ENCODE measurements at places on chromosomes 1 and 21. TPM values are rescaled to one million over a fixed set of nuclear protein-coding genes. Genes with fewer than 3 reads are reported as not detected.
A peak's percentile ranks its signal among the peaks of the same experiment; 100 is the strongest.

MORC3 gene
- 32.0 TPM for total RNA-seq

PPIAL4G gene
- total RNA-seq: not detected

ZNF648 gene
- not detected for total RNA-seq

HTR6 gene
- total RNA-seq: not detected

PTPRF gene
- 84.2 TPM for total RNA-seq

MIXL1 gene
- not detected for total RNA-seq

NHLH1 gene
- total RNA-seq: not detected

DISP3 gene
- total RNA-seq: not detected

ITLN2 gene
- total RNA-seq: not detected

TSPEAR gene
- total RNA-seq: not detected

ST7L gene
- total RNA-seq: 12.9 TPM

GPR37L1 gene
- total RNA-seq: not detected

SPRR1A gene
- total RNA-seq: not detected

GRCh38 chr1:198641966-198642668, 3.3 kb downstream of the PTPRC start:
- H3K27ac ChIP-seq: no peak overlapping the region
- H3K36me3 ChIP-seq: no peaks in the 10 kb centered on the region
- no peak overlapping the region for H3K4me3 ChIP-seq

GRCh38 chr1:15755646-15756040, 3.0 kb upstream of the FBLIM1 start:
- H3K27ac ChIP-seq: no peak overlapping the region
- H3K4me1 ChIP-seq: peaks cover 43% of the 10 kb centered on the region
- no peaks in the 10 kb centered on the region for H3K36me3 ChIP-seq
- peaks cover 18% of the 10 kb centered on the region for H3K27me3 ChIP-seq

DNA sequence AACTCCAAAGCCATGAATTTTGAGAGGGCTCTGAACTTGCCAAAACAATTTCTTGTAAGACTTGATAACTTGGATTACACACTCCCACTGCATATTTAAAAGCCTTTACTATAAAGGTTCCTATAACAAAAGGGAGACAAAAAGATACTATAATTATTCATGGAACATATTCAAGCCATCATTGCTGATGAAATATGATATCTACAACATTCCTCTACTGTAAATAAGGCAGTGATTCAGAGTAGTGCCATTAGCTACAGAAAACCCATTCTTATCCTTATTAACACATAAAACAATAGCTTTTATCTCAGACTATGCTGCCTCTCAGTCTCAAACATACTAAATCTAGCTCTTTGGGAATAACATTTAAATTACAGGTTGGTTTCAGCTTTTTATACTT, 675.5 kb upstream of the CXADR start:
- no peak overlapping the region for H3K4me3 ChIP-seq
- no peak for DNase-seq
- H3K4me1 ChIP-seq: peaks cover 3% of the 10 kb centered on the region

GRCh38 chr1:28447679-28448078, 58.2 kb upstream of the RCC1 start:
- no peaks in the 10 kb centered on the region for H3K4me1 ChIP-seq
- H3K27ac ChIP-seq: no peak overlapping the region
- no peak overlapping the region for H3K4me3 ChIP-seq
- H3K27me3 ChIP-seq: no peaks in the 10 kb centered on the region
- H3K36me3 ChIP-seq: no peaks in the 10 kb centered on the region
- no peak for DNase-seq

- no peak for DNase-seq
- H3K4me3 ChIP-seq: peak overlapping the region; percentile 39
- no peaks in the 10 kb centered on the region for H3K27me3 ChIP-seq
- H3K4me1 ChIP-seq: peaks cover 61% of the 10 kb centered on the region
Measured at GRCh38 chr1:17618558-17619247, 79.2 kb downstream of the ARHGEF10L start.

DNA sequence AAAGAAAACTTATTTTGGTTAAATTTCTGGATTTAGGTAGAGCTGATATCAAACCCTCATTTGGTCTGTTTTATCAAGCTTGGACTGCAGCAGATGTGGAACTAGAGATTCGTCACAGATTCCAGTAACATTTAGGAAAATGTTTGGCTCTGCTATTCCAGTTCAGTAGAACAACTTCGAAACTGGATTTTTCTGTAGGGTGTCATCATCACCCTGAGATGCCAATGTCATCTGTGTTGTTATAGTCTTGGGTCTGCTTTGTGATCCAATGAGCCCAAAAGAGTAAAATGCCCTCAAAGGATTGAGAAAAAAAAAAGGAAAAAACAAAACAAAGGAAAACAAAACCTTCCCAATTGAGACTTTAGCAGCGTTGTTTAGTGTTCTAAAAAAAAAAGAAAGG, 55.4 kb downstream of the LAMC2 start:
- H3K4me3 ChIP-seq: no peak overlapping the region
- H3K36me3 ChIP-seq: peaks cover 18% of the 10 kb centered on the region
- H3K27me3 ChIP-seq: no peaks in the 10 kb centered on the region
- no peak for DNase-seq

DNA sequence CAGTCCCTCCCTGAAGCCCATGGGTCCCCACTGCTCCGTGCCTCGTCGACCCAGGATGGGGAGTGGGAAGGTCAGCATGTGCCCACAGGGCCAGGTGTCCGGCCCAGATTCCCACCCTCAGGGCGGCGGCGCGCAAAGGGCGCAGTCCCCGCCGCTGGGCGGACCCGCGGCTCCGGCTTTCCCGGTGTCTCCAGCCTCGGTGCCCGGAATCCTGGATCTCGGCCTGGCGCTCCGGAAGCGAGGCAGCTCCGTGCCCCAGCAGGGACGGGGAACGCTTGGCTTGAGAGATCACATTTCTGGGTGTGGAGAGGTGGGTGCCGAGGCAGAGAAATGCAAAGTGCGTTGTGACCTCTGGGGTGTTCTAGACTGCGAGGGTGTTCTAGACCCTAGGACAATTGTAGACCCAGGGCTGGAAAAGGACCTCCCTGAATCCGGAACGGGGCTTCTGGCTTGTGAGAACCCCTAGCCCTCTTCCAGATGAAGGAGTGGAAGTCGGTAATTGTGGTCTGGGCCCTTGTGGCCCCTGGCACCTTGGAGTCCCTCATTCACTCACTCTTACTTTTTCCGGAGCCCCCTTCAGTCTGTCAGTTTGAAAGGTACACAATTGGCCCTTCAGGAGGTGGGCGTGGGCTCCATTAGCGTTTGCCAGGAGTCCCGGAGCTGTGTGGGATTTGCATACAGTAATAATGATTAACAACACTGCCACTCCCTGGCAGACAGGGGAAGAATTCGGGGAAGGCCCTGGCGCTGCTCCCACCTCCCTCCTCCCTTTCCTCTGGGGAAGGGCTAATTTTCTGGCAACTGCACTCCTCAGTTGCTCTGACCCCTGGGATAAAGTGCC, 1.6 kb upstream of the KCND3 start:
- no peaks in the 10 kb centered on the region for H3K36me3 ChIP-seq
- H3K27ac ChIP-seq: peak overlapping the region; percentile 89
- H3K4me3 ChIP-seq: peak overlapping the region; percentile 77

- H3K27me3 ChIP-seq: no peaks in the 10 kb centered on the region
- H3K36me3 ChIP-seq: no peaks in the 10 kb centered on the region
- no peak overlapping the region for H3K4me3 ChIP-seq
- DNase-seq: no peak
- no peak overlapping the region for H3K27ac ChIP-seq
Measured at GRCh38 chr1:24594328-24594598, 38.4 kb downstream of the NCMAP start.

GRCh38 chr21:32348604-32349332, 44.0 kb downstream of the URB1 start:
- no peak for DNase-seq
- no peak overlapping the region for H3K4me3 ChIP-seq
- no peaks in the 10 kb centered on the region for H3K4me1 ChIP-seq
- H3K36me3 ChIP-seq: peaks cover 100% of the 10 kb centered on the region
- no peaks in the 10 kb centered on the region for H3K27me3 ChIP-seq
- H3K27ac ChIP-seq: no peak overlapping the region

DNA sequence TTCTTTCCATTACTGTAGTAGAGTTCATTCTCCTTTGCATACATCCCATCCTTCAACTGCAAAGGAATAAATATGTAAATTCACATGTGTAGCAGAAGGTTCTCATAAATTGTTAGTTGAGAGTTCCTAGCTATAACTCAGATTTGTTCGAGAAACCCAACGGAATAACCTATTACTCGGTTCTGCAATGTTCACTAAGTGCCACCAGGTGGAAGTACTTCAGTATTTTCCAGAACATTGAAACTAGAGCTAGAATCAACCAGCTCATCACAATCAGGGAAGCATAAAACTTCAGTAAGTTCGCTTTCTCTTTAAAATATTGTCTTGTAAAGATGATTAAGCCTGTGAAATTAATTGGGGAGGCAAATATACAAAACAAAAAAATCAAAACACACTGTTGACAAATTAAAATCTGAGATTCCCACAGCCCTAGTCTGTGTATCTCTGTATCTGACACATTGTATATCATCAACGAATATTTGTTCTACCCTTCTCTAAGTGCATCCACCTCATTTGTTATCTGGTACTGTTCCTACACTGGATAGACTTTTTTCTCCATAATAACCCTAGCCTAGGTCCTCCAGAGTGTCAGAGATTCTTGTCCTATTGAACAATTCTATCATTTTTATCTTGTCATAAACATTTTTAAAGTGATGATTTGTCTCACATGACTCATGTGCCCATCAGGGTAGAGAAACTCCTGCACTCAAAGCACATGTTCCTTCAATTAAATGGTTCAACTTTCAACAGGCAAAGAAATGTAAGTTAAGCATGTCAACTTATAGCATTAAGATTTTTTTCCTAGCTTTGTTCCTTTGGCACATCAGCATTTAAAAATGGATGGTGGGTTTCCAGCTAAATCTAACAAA, 31.9 kb downstream of the MROH9 start:
- H3K27ac ChIP-seq: no peak overlapping the region
- H3K36me3 ChIP-seq: no peaks in the 10 kb centered on the region
- DNase-seq: no peak
- H3K4me1 ChIP-seq: no peaks in the 10 kb centered on the region
- H3K27me3 ChIP-seq: no peaks in the 10 kb centered on the region

GRCh38 chr1:160814316-160814715, 18.3 kb downstream of the LY9 start:
- H3K27ac ChIP-seq: no peak overlapping the region
- H3K27me3 ChIP-seq: no peaks in the 10 kb centered on the region
- peak; percentile 62 for DNase-seq
- H3K4me1 ChIP-seq: no peaks in the 10 kb centered on the region

- peaks cover 59% of the 10 kb centered on the region for H3K4me1 ChIP-seq
- peak; percentile 96 for DNase-seq
- H3K36me3 ChIP-seq: peaks cover 6% of the 10 kb centered on the region
- H3K27ac ChIP-seq: peak overlapping the region; percentile 92
- H3K4me3 ChIP-seq: peak overlapping the region; percentile 87
Measured at GRCh38 chr1:151992303-151993083, 1.2 kb downstream of the S100A10 start.

- no peak overlapping the region for H3K4me3 ChIP-seq
- H3K36me3 ChIP-seq: no peaks in the 10 kb centered on the region
- peaks cover 75% of the 10 kb centered on the region for H3K4me1 ChIP-seq
- no peak for DNase-seq
- peak overlapping the region; percentile 44 for H3K27ac ChIP-seq
Measured at GRCh38 chr1:167648978-167649744, 19.1 kb downstream of the RCSD1 start.

DNA sequence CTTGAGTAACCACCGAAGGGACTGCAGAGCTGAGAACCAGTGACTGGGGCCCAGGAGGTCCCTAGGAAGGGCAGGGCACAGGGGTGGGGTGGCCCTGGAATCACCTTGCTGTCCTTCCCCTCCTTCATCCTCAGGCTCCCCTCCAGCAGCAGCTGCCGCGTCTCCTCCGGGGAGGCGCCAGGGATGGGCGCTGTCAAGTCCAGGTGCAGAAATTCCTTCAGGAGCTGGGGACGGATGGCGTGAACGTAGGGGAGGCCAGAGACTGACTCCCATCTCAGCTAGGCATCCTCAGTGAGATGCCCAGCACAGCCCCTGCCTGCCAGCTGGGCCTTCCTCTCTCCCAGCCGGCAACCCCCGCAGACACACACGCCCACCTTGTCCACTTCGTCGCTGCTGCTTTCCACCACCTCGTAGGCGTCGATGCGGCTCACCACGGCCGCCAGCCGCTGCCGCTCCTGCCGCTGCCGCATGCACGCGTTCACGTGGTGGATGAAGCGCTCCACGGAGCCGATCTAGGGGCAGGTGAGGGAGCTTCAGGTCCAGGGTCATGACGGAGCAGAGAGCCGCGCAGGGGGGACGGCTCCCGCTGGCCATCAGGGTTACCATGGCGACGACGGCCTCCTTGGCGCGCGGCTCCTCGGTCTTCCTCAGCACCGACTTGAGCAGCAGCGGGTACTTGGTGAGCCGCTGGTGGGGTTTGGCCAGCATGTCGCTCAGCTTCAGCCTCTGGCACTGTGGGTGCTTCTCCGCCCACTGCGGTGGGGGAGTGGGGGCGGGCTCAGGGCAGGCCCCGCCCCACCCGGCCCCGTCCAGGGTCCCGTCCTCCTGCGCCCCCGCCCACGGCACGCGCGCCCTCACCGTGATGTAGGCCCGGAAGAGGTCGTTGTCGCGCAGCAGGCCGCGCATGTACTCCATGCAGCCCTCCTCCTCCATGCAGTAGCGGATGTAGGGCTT, 4.4 kb upstream of the TNFRSF25 start:
- no peak overlapping the region for H3K4me3 ChIP-seq
- peaks cover 4% of the 10 kb centered on the region for H3K27me3 ChIP-seq
- no peak overlapping the region for H3K27ac ChIP-seq
- H3K4me1 ChIP-seq: peaks cover 11% of the 10 kb centered on the region

GRCh38 chr1:102174259-102174863, 177.6 kb upstream of the OLFM3 start:
- no peaks in the 10 kb centered on the region for H3K36me3 ChIP-seq
- no peak overlapping the region for H3K4me3 ChIP-seq
- H3K27ac ChIP-seq: no peak overlapping the region
- no peaks in the 10 kb centered on the region for H3K27me3 ChIP-seq

- H3K27ac ChIP-seq: no peak overlapping the region
- no peak overlapping the region for H3K4me3 ChIP-seq
- H3K4me1 ChIP-seq: peaks cover 7% of the 10 kb centered on the region
- no peaks in the 10 kb centered on the region for H3K27me3 ChIP-seq
- peak; percentile 75 for DNase-seq
Measured at GRCh38 chr1:214506972-214507431, 44.4 kb downstream of the PTPN14 start.

- H3K36me3 ChIP-seq: no peaks in the 10 kb centered on the region
- no peak for DNase-seq
- H3K4me1 ChIP-seq: peaks cover 47% of the 10 kb centered on the region
- peak overlapping the region; percentile 66 for H3K27ac ChIP-seq
- no peaks in the 10 kb centered on the region for H3K27me3 ChIP-seq
Measured at GRCh38 chr1:170214117-170215032, 68.6 kb downstream of the NTMT2 start.

Data from esophagus muscularis mucosa (tissue), 4 donors.